ENCODE measurements at places on chromosomes 6 and 20.

- no peak for DNase-seq
Observed at GRCh38 chr6:129795261-129795660, 65.9 kb downstream of the TMEM244 start.

GRCh38 chr20:47137231-47137870 is 219.1 kb downstream of the ZMYND8 start:
- no peak for DNase-seq

- no peak for DNase-seq
Observed at GRCh38 chr6:44641344-44642031, 254.0 kb downstream of the CDC5L start.

- DNase-seq, result no peak
Observed at GRCh38 chr20:38357653-38358207, 11.4 kb downstream of the LBP start.

DNA sequence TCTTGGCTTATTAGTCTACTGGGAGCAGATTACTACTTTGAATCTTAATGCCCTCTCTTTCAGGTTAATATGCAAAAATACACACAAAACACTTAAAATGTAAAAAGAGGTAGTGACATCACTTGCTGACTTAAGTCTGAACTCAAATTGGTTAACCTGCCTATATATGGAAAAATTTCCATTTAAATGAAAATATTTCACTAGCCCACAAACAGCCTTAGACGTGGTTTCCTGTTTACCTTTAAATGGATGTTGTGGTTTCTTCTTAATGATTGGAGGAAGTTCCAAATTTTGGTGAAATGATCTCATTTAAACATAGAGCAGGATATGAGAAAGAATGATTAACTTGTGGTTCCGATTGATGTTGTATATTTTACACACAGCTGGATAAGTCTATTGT is 553.7 kb downstream of the CD109 start:
- no peak for DNase-seq

- DNase-seq, result no peak
Observed at GRCh38 chr6:67458265-67458664, 1176.8 kb upstream of the ADGRB3 start.

GRCh38 chr20:24812373-24812772 is 136.7 kb upstream of the CST7 start:
- no peak for DNase-seq

DNA sequence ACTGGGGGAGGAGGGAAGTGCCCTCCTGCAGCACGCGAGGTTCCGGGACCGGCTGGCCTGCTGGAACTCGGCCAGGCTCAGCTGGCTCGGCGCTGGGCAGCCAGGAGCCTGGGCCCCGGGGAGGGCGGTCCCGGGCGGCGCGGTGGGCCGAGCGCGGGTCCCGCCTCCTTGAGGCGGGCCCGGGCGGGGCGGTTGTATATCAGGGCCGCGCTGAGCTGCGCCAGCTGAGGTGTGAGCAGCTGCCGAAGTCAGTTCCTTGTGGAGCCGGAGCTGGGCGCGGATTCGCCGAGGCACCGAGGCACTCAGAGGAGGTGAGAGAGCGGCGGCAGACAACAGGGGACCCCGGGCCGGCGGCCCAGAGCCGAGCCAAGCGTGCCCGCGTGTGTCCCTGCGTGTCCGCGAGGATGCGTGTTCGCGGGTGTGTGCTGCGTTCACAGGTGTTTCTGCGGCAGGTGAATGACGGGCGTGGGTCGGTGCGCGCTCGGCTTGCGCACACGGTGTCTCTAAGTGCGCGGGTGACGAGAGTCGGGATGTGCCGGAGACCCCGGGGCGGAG is at the start of gene CDKN1A:
TSS of gene CDKN1A (plus strand) at position 227 of the 555 bp plus-strand sequence. CDS start 5,388 bp downstream, outside the sequence.
- peak; percentile 60 for DNase-seq

GRCh38 chr6:108736002-108736361 is 112.2 kb upstream of the ARMC2 start:
- no peak for DNase-seq

GRCh38 chr6:27129095-27129815 is 118.2 kb upstream of the PRSS16 start:
- no peak for DNase-seq

GRCh38 chr6:138410972-138411880 is 7.2 kb downstream of the HEBP2 start:
- no peak for DNase-seq

DNA sequence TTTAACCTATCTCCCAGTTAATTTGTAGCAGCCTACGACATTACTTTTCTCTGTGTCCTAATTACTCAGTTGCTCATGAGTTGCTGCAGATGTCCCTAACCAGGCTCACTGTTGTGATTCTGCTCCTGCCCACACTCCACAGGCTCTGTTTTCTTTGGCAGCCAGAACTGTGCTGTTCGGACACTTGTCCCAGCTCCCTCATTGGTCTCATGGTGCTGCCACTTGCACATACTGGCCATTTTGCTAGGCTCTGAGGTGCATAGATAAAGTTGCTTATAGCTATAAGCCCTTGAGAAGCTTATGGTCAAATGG is 55.0 kb downstream of the NOX3 start:
- no peak for DNase-seq

GRCh38 chr6:146304181-146304580 is 239.5 kb upstream of the RAB32 start:
- DNase-seq, result no peak

- DNase-seq, result no peak
Observed at GRCh38 chr6:133404151-133404550, 163.0 kb downstream of the EYA4 start.

DNA sequence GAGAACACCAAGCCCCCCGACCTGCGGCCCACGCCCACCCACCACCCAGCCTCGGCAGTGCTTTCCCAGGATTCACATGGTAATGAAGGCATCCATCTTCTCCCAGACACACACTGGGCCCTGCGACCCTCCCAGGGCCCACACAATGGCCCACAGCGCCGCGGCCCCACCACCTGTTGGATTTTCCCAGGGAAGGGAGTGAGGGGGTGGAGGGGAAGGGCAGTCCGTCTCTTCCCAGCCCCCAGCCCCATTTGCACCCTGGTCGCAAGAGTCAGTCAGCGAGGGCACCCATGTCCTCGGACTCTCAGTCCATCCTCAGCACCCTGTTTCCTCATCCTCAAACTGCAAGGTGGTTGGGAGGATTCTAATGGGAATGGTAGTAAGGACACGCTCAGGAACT is 23.7 kb upstream of the ID1 start:
- no peak for DNase-seq

- DNase-seq, result no peak
Observed at GRCh38 chr6:9131616-9132015, 696.3 kb upstream of the SLC35B3 start.

DNA sequence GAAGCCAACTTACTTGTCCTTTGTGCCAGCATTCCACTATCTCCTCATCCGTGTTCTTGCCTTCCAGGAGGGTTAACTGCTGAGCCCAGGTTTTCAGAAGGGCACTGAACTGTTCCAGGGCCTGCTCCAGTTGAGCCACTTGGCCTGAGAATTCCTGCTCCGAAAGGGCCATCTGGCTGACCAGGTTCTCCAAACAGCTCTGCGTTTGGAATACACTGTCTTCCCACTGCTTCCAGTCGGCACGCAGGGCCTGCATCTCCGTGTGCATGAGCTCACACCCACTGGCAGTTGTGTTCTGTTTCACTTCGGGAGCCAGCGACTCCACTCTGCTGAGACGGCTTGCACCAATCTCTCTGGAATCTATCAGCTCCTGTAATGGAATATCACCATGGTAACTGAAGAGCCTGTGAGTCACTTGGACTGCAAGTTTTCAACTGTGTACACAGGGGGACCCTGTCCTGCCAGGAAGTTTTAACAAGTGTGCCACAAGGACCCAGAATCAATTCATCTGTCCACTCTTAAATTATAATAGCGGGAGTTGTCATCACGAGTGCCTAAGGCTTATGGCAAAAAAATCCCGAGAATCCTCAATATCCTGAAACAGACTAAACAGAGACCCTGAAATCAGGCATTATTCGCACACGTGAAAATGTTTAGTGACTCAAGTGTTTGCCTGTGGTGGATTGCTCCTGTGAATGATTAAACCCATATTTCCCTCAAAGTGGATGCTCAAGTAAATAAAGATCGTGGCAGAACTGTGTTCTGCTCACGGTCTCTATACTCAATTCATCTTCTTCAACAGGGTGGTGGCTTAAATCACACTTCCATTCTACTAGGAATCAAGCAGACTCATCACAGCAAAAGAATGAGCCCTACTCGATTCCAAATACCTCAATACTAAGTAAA is 255.9 kb downstream of the SYNE1 start:
- no peak for DNase-seq

DNA sequence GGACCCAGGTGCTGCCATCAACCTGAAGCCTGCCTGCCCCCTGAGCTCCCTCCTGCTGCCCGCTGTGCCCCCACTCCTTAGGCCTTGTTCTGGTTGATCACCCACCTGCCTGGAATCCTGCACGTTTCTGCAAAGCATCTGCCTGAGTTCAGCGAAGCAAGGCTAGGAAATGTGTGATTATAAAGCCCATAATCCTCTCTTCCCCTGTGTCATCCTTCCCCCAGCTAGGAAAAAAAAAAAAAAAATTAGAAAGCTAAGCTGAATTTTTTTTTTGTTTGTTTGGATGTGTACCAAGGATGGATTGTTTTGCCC is 93.2 kb downstream of the FOXA2 start:
- DNase-seq, result no peak

- no peak for DNase-seq
Observed at GRCh38 chr6:154164397-154164796, 125.4 kb downstream of the OPRM1 start.

- DNase-seq, result no peak
Observed at GRCh38 chr6:111601886-111602285, 3.8 kb downstream of the TRAF3IP2 start.

Data from stimulated activated CD4-positive, alpha-beta T cell treated with anti-CD3 and anti-CD28 coated beads, Interleukin-2, amount 100 ng/mL, for 4 hours (primary cell).